ENCODE measurements at places on chromosomes 3 and 15. TPM values are rescaled to one million over a fixed set of nuclear protein-coding genes. Genes with fewer than 3 reads are reported as not detected.

The ERC2 gene
- total RNA-seq: 15.4 TPM

The EPHB1 gene
- 2.8 TPM for total RNA-seq

The IRAK2 gene
- total RNA-seq: 0.61 TPM

The AMOTL2 gene
- 30.9 TPM for total RNA-seq

The MYL3 gene
- 0.24 TPM for total RNA-seq

The KBTBD12 gene
- not detected for total RNA-seq

The CHRNA3 gene
- 1.1 TPM for total RNA-seq

The SELENOT gene
- 79.1 TPM for total RNA-seq

The GOLGA8J gene
- total RNA-seq: not detected

The ESYT3 gene
- total RNA-seq: 6.3 TPM

The NMNAT3 gene
- total RNA-seq: 1.3 TPM

The ADAMTS9 gene
- total RNA-seq: 0.46 TPM

The SUSD5 gene
- 4.5 TPM for total RNA-seq

- H3K4me1 ChIP-seq: no peaks in the 10 kb centered on the region
- no peaks in the 10 kb centered on the region for H3K36me3 ChIP-seq
- no peak overlapping the region for H3K4me3 ChIP-seq
- no peaks in the 10 kb centered on the region for H3K27me3 ChIP-seq
- no peak overlapping the region for H3K27ac ChIP-seq
Measured at GRCh38 chr3:13514639-13515435, 34.1 kb upstream of the FBLN2 start.

- H3K4me3 ChIP-seq: no peak overlapping the region
- H3K27me3 ChIP-seq: peaks cover 2% of the 10 kb centered on the region
- H3K4me1 ChIP-seq: no peaks in the 10 kb centered on the region
- DNase-seq: no peak
Measured at GRCh38 chr3:12884186-12884680, 42.9 kb upstream of the RPL32 start.

- H3K4me1 ChIP-seq: no peaks in the 10 kb centered on the region
- peaks cover 10% of the 10 kb centered on the region for H3K36me3 ChIP-seq
- no peak overlapping the region for H3K27ac ChIP-seq
- DNase-seq: no peak
- no peak overlapping the region for H3K4me3 ChIP-seq
- no peaks in the 10 kb centered on the region for H3K27me3 ChIP-seq
Measured at GRCh38 chr3:86702381-86702958, 288.5 kb downstream of the VGLL3 start.

DNA sequence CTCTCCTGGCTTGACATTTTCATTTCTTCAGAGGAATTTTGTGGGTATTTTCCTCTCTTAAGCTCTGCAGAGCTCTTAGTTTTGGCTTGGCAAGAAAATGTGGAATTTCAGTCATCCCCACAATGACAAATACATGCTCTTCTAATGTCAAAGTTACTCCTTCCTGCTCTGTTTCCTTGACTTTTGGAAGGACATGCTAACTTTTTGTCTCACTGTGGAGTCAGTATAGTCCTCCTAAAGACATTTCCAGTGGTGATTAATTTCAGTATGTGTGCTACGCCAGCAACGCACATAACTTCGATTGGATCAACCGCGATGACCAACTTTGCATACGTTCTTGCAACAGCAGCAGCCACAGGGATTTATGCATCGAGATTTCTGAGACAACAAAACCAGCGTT is 13.3 kb downstream of the EBLN2 start:
- no peaks in the 10 kb centered on the region for H3K36me3 ChIP-seq
- DNase-seq: no peak
- no peak overlapping the region for H3K27ac ChIP-seq
- H3K27me3 ChIP-seq: no peaks in the 10 kb centered on the region
- H3K4me1 ChIP-seq: peaks cover 6% of the 10 kb centered on the region

- H3K27ac ChIP-seq: no peak overlapping the region
- DNase-seq: no peak
- H3K36me3 ChIP-seq: no peaks in the 10 kb centered on the region
Measured at GRCh38 chr3:27990837-27991236, 250.6 kb upstream of the CMC1 start.

DNA sequence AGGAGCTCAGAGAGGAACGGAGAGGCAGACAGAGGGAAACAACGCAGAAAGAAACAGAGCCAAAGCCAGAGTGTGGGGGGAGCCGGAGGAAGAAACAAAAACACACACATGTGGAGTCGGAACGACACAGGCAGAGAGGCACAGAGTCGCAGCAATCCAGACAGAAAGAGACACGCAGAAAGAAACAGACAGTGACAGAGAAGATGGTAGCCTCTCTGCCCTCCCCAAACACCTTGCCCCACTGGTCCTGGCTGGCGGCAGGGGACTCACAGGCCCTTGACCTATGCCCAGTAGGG is 1.7 kb downstream of the NCKIPSD start:
- H3K27ac ChIP-seq: no peak overlapping the region
- no peak for DNase-seq
- peaks cover 4% of the 10 kb centered on the region for H3K4me1 ChIP-seq
- peak overlapping the region; percentile 27 for H3K4me3 ChIP-seq
- no peaks in the 10 kb centered on the region for H3K27me3 ChIP-seq
- peaks cover 65% of the 10 kb centered on the region for H3K36me3 ChIP-seq

GRCh38 chr3:44329946-44330345 is 8.6 kb upstream of the TCAIM start:
- no peak overlapping the region for H3K4me3 ChIP-seq
- H3K36me3 ChIP-seq: no peaks in the 10 kb centered on the region
- H3K4me1 ChIP-seq: no peaks in the 10 kb centered on the region
- H3K27me3 ChIP-seq: no peaks in the 10 kb centered on the region

DNA sequence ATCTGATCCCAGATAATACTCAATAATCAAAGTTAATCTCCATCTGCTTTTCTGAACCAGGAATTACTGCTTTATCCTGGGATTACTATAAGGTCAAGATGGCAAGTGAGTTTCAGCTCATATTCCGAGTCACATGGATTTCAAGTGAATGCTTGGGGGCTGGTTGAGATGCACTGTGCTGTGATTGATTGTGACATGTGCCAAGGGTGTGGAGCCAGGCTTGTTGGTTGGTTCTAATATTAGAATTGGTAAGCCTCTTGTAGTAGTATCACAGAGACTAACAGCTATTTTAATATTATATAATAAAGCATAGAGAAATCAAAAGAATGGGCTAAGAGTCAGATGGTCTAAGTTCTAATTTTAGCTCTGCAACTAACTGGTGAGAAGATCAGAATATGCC is 74.2 kb upstream of the ICE2 start:
- no peak for DNase-seq
- peaks cover 8% of the 10 kb centered on the region for H3K4me1 ChIP-seq
- no peaks in the 10 kb centered on the region for H3K36me3 ChIP-seq
- no peak overlapping the region for H3K4me3 ChIP-seq
- H3K27me3 ChIP-seq: no peaks in the 10 kb centered on the region
- no peak overlapping the region for H3K27ac ChIP-seq

- no peaks in the 10 kb centered on the region for H3K4me1 ChIP-seq
- no peak overlapping the region for H3K4me3 ChIP-seq
- H3K36me3 ChIP-seq: no peaks in the 10 kb centered on the region
Measured at GRCh38 chr15:77002954-77003912, 8.3 kb downstream of the PSTPIP1 start.

- H3K36me3 ChIP-seq: no peaks in the 10 kb centered on the region
- no peak overlapping the region for H3K4me3 ChIP-seq
- DNase-seq: no peak
- H3K27me3 ChIP-seq: no peaks in the 10 kb centered on the region
- no peak overlapping the region for H3K27ac ChIP-seq
- H3K4me1 ChIP-seq: no peaks in the 10 kb centered on the region
Measured at GRCh38 chr3:34793057-34793456, 846.3 kb upstream of the ARPP21 start.

DNA sequence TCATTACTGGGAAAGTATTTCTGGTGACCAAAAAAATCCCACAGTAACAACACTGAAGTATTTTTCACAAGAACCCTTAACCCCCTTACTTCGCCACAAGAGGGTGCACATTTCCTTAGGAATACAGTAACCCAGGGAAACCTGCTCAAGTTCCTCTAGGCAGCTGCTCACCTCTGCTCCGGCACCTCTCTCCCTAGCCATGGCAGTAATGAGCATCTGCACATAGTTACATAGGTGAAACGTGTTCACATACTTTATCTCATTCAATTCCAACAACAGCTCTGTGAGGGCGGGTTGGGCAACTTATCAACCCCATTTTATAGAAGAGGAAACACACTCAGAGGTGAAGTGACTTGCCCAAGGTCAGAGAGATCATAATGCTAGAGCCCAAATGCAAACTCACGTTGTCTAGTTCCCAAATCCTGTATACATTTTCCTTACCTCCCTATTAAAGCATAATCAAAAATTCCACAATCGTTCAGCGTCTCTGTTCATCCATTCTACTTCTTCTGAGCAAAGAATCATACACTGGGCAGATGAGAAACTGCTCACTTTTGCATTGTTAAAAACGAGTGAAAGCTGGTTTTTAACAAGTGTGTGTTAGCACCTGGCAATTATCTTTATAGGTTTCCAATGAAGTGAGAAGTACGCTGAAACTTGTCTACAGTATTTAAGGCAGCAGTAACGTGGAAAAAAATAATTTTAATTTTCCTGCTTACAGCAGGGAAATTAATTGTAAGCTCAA is 90.7 kb downstream of the IGF2BP2 start:
- peak; percentile 73 for DNase-seq
- H3K36me3 ChIP-seq: no peaks in the 10 kb centered on the region
- H3K27ac ChIP-seq: peak overlapping the region; percentile 45
- H3K27me3 ChIP-seq: no peaks in the 10 kb centered on the region

DNA sequence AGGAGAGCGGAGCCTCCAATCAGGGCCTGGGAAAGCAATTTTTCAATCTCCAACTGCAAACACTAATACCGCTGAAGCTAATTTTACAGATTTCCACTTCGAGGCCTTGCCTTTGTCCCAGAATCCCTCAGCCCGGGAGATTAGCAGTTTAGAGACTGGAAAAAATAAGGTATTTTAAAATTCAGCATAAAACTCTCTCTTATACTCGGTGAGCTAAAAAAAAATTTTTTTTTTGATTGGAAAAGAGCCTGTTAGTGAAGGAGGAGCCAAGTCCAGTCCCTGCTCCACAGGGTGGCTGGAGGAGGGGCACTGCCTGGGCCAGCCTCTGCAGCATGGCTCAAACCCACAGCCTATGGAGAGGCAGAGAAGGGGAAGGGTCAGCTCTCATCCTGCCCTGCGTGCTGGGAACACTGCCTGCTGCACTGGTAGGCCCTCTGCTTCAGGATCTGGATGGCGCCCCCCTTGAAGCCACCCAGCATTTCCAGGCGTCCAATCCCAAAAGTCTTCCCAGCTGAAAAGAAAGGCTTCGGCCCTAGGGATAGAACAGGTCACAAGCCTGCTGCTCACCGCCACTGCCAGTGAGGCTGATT is 48.9 kb downstream of the CACNA2D2 start:
- no peaks in the 10 kb centered on the region for H3K36me3 ChIP-seq
- H3K27ac ChIP-seq: no peak overlapping the region
- DNase-seq: peak; percentile 75
- H3K27me3 ChIP-seq: no peaks in the 10 kb centered on the region

DNA sequence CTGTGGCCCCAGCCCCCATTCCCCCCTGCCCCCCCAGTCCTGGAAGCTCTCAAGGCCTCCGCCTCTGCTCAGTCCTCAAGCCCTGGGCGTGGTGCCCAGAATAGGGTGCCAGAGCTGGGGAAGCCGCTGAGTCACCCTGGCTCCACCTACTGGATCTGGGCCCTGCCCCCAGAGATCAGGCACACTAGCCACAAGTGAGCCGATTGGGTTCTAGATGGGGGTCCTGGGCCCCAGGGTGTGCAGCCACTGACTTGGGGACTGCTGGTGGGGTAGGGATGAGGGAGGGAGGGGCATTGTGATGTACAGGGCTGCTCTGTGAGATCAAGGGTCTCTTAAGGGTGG is 5.7 kb downstream of the EIF4G1 start:
- H3K27me3 ChIP-seq: no peaks in the 10 kb centered on the region
- peaks cover 8% of the 10 kb centered on the region for H3K4me1 ChIP-seq
- H3K27ac ChIP-seq: no peak overlapping the region
- no peak overlapping the region for H3K4me3 ChIP-seq

- no peaks in the 10 kb centered on the region for H3K27me3 ChIP-seq
- peak; percentile 36 for DNase-seq
- no peaks in the 10 kb centered on the region for H3K4me1 ChIP-seq
- no peak overlapping the region for H3K27ac ChIP-seq
Measured at GRCh38 chr3:131047582-131047981, 20.9 kb downstream of the NEK11 start.

- no peaks in the 10 kb centered on the region for H3K27me3 ChIP-seq
- no peaks in the 10 kb centered on the region for H3K36me3 ChIP-seq
- no peaks in the 10 kb centered on the region for H3K4me1 ChIP-seq
- H3K27ac ChIP-seq: no peak overlapping the region
- no peak overlapping the region for H3K4me3 ChIP-seq
- no peak for DNase-seq
Measured at GRCh38 chr3:152346740-152347139, 78.0 kb downstream of the MBNL1 start.

DNA sequence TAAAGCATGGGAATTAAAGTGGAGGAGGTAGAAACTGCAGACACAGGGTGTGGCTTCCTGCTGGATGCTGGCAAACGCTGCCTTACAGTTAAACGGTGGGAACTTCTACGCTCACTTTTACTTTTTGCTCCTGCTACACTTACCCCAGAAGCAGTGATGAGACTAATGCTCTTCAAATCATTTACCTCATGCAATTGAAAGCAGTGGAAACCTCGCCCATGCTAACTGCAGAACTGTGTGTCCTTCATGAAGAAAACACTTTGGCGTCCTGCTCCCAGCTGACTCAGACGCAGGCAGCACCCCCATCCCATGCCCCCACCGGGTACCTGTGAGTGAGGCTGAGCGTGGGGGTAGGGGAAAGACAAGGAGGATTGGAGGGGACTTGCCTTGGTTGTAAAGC is 31.8 kb downstream of the UPK1B start:
- no peak overlapping the region for H3K4me3 ChIP-seq
- H3K27me3 ChIP-seq: no peaks in the 10 kb centered on the region
- no peak for DNase-seq
- no peak overlapping the region for H3K27ac ChIP-seq
- no peaks in the 10 kb centered on the region for H3K36me3 ChIP-seq

DNA sequence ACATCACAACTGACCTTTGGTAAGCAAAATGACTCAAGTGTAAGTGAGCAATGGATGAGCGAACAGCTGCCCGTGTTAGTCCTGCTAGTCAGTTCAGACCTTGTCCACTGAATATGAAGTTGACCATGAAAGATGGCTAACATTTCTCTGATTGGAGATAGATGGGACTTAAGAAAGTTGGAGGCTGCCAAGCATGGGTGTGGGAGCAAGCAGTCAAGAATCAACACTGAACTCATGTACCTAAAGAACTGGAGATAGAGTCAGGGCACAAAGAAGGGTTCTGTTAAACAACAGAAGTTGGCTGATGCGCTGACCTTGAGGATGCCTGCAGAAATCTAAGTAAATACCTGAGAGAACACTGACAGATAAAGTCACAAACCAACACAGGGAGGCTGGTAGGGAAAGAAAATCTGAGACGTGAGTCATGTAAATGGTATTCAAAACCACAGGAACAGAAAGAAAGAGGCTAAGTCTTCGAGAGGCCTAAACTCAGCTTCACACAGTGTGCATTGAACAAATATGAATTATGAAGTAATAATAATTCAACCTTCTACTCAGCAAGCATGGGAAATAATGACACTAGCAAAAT is 30.7 kb upstream of the ANPEP start:
- H3K27ac ChIP-seq: no peak overlapping the region
- no peak overlapping the region for H3K4me3 ChIP-seq
- no peaks in the 10 kb centered on the region for H3K27me3 ChIP-seq
- H3K4me1 ChIP-seq: no peaks in the 10 kb centered on the region
- peaks cover 14% of the 10 kb centered on the region for H3K36me3 ChIP-seq
